ENCODE measurements at places on chromosomes 3 and 15.

GRCh38 chr3:190697901-190698300 is 164.6 kb downstream of the GMNC start:
- peak; percentile 57 for DNase-seq

DNA sequence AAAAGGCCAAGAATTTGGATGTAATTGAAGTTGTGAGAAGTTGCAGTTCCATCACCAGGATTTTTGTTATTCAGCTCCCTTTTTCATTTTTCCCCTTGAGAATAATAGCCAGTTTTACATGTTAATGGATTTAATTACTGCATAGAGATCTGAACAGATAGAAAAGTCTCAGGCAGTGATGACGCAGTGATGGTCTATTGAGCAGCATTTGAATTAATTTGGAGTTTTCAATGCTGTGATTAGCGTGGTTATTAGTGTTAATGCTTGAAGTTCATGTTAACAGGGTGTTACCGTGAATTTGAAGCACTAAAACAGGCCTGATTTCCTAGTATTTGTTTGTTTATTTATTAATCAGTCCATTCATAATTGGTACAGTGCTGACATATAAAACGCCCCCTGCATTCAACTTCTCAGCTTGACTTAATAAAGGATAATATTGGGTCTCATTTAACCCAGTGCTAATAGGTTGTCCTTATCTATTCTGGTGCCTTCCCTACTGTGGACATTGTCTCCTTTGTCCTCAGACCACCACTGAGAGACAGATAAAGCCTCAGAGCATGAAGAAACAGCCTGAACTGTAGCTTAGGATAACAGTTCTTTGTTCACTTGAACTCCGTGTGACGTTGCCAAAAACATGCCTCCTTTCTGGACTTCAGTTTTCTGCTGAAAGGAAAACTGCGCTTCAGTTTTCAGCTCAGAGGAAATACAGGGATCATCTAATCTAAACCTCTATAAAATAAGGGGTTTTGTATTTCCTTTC is 82.4 kb downstream of the RTP4 start:
- DNase-seq = no peak

- no peak for DNase-seq
These were observed 46.4 kb downstream of the C2CD4B start for GRCh38 chr15:62118520-62119226.

DNA sequence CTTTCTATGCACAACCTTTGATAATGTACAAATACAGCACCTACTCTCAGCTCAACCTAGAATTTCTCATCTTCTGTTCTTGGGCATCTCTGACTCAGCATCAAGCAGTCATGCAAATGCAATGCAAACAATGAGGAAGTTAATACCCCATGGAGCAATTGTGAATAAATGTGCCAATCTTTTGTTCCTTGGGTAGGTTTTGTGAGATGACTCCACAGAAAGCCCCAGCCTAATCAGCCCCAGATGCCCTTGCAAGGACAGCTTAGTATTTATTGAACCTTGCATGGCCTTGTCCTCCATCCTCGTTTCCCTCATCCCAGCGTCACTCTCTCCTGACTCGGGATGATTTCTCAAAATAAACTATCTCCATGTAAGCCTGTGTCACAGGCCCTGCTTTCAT is 494.7 kb upstream of the NECTIN3 start:
- no peak for DNase-seq

GRCh38 chr3:52454938-52455282 is 494 bp upstream of the NISCH start:
- DNase-seq = no peak

DNA sequence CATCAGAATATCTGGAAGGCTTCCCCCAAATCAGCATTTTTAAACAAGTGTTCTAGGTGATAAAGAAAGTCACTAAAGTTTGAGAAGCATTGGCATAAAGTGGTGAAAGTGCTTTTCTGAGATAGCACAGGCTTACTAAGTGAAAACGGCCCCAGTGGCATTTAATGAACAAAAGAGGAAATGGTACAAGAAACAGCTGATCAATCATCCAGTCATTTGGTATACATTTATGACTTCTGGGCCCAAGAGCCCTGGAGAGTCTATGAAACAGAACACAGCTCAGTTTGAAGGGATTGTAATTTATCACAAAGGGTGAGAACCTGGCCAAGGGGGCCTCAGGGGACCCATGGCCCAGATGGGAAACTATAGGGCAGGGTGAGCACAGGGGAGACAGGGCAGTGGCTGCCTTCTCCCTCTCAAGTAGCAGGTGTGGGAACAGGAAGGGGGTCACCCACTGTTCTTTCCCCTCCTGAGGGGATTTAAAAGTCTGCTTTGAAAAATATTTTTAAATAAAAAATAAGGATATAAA is 265.5 kb upstream of the ROPN1 start:
- no peak for DNase-seq
